Esophagus squamous epithelium (tissue), 5 donors: ENCODE measurements at places on chromosomes 12 and 14.

DNA sequence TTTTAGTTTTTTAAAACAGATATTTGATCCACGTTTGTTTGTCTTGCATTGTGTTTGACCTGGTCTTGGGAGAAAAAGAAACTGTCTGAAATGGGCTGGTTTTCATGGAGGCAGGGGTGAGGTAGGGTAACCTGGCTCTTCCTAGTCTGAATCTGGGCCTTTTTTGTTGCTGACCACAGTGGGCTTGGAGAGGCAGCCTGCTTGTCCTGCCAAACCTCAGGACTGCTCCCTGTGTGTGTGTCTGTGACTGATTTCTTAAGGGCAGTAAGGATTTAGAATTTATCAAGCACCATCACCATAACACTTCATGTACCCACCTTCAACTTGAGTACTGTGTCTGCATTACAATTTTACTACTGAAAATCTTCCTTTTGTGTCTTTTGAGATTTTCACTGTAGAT, 28.5 kb downstream of the DAAM1 start:
- DNase-seq: no peak

GRCh38 chr12:47820631-47821345, 1.1 kb upstream of the HDAC7 start:
- no peak for DNase-seq

GRCh38 chr12:66388517-66388916, 86.2 kb downstream of the HELB start:
- DNase-seq: no peak

GRCh38 chr14:91708795-91709194, 23.1 kb downstream of the CATSPERB start:
- DNase-seq: no peak
